SK-MEL-5 (cell line): ENCODE measurements at places on chromosomes 1 and 21. TPM values are rescaled to one million over a fixed set of nuclear protein-coding genes. Genes with fewer than 3 reads are reported as not detected.

The LENEP gene
- 0.48 and 1.2 TPM in 2 replicates for total RNA-seq

The HTR6 gene
- total RNA-seq = 0.16 and 0.29 TPM in 2 replicates

The PCP4 gene
- total RNA-seq = 0.43 TPM in 1 of 2 replicates, not detected in the other

The LCE3E gene
- not detected in 2 replicates for total RNA-seq

The KRTAP10-12 gene
- not detected in 2 replicates for total RNA-seq

The ZMYND12 gene
- 0.29 and 1.3 TPM in 2 replicates for total RNA-seq

The HCN3 gene
- total RNA-seq = 2.9 and 3.3 TPM in 2 replicates

The AIRE gene
- not detected in 2 replicates for total RNA-seq

The OLFML2B gene
- 0.16 and 1.1 TPM in 2 replicates for total RNA-seq

The TOMM20 gene
- 110 and 117 TPM in 2 replicates for total RNA-seq

The MRPS15 gene
- 99.6 and 113 TPM in 2 replicates for total RNA-seq

The LCE1D gene
- total RNA-seq = not detected in 2 replicates

The ZSWIM5 gene
- total RNA-seq = 2.2 and 2.6 TPM in 2 replicates

The SYT6 gene
- total RNA-seq = 0.13 TPM in 1 of 2 replicates, not detected in the other

The ICOSLG gene
- total RNA-seq = 0.05 and 0.29 TPM in 2 replicates

The FAM72A gene
- total RNA-seq = 3.7 and 6.4 TPM in 2 replicates

The HPDL gene
- total RNA-seq = not detected in 2 replicates

The LORICRIN gene
- not detected in 2 replicates for total RNA-seq

The FHAD1 gene
- total RNA-seq = 0.16 and 0.42 TPM in 2 replicates
